Brain (organoid and tissue), 16 donors: ENCODE measurements at places on chromosomes 1 and 21. TPM values are rescaled to one million over a fixed set of nuclear protein-coding genes. Genes with fewer than 3 reads are reported as not detected.

Gene GBP2
- 4.6 TPM for polyA plus RNA-seq

Gene CD84
- polyA plus RNA-seq: 0.49 TPM

Gene SH2D5
- 14.3 TPM for polyA plus RNA-seq

Gene UTP25
- polyA plus RNA-seq: 3.1 TPM

Gene CLCNKB
- 0.44 TPM for polyA plus RNA-seq

Gene PLA2G2C
- not detected for polyA plus RNA-seq

Gene HSD3B1
- not detected for polyA plus RNA-seq

Gene KRTAP13-2
- not detected for polyA plus RNA-seq

Gene AQP10
- not detected for polyA plus RNA-seq

Gene C1orf87
- not detected for polyA plus RNA-seq

Gene INAVA
- polyA plus RNA-seq: 0.58 TPM

Gene PAPPA2
- polyA plus RNA-seq: 0.53 TPM
